ENCODE measurements at places on chromosomes 12 and 14.

- no peak for DNase-seq
Measured at GRCh38 chr12:96247563-96247962, 53.4 kb downstream of the ELK3 start.

DNA sequence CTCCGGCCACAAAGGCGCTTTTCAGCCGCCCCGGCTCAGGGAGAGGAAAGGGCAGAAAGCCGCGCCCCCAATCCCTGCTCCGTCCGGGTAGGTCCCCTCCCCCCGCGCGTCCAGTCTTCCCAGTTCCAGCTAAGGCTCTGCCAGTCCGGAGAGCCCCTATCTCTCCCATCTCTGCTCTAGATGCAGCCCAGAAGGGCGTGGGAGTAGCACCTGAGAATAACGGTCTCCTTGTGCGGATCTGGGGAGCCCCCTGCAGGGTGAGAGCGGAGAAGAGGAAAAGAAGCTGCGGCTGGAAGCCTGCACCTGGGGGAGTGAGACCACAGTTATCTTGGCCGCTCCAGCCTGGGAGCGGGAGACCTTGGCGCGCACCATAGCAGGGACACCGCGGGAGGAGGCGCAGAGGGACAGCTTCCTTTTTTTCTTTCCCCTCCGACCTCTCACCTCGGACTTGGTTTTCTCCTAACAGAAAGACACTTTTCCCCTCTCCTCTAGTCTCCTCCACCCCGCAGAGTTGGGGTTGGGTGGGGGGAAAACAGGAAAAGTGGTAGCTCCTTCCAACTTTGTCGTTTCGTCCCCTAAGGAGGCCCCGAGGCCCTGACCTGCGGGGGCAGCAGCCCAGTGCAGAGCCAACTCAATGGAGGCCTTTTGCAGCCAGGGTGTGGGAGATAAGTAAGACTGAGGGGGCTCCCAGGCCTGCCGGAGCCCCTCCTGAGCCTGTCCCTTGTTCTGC, 2.4 kb downstream of the DHH start:
- peak; percentile 71 for DNase-seq

DNA sequence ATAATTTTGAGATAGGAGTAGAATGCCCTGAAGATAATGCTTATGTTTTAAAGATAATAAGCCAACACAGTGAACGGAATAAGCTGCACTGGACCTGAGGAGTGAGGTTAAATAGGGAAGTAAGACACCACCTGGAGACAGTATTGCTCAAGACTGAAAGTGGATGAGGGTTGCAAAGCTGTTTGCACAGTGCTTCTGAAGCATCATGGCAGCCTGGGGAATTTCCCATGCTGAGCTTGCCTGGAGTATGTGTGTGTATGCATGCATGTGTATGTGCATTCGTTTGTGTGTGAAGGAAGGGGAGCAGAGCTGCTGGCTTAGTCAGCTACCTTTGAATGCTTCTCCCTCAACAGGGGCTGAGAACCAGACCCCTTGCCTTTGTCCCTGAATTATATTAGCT, 35.8 kb downstream of the BHLHE41 start:
- DNase-seq = no peak

DNA sequence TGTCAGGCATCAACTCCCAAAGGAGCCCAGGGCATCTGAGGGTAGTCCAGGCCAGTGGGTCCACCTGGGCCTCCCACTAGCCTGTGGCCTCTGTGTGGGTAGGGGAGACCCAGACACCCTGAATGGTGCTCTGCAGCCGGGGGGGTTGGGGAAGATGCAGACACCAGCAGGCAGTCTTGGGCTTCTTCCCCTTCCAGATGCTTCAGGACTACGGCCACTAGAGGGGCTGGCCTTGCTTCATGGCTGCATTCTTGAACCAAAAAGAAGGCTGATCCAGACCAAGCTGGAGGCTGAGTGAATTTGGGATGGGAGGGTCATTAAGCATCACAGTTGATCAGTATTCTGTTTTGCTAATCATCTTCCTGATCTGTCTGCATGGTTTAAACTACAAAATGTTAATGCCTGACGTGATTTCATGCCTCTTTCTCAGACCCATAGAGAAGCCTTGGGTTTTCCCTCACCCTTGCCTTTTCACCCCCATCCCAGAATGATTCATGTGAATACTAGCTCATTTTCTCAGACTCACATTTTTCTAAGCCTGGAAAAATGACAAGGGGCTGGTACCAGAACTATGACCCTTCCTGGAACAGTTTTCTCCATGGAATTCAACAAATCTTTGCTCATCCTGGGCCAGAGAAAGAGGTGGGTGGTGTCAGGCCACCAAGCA, 134.2 kb downstream of the NTF3 start:
- DNase-seq = no peak

DNA sequence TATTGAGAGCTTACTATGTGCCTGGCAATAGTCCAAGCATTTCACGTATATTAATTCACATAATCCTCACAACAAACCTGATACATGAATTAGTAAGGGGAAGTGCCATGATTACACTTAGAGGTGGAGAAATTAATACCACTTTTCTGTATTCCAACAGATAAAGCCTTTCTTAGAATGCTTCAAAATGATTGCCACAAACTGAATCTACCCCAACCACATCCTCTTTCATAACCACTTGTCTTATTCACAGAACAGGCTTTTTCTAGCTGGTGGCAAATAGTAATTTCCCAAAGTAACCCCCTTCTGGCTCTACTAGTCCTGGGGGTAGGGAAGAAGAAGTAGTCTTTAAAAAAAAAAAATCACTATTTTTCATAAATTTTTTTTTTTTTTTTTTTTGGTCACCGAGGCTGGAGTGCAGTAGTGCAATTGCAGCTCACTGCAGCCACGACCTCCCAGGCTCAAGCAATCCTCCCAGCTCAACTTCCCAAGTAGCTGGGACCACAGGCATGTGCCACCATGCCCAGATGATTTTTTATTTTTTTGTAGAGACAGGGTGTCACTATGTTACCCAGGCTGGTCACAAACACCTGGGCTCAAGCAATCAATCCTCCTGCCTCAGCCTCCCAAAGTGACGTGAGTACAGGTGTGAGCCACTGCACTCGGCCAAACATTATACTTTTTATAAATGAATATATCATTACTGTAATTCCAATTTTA, 59.0 kb upstream of the ARID2 start:
- no peak for DNase-seq

DNA sequence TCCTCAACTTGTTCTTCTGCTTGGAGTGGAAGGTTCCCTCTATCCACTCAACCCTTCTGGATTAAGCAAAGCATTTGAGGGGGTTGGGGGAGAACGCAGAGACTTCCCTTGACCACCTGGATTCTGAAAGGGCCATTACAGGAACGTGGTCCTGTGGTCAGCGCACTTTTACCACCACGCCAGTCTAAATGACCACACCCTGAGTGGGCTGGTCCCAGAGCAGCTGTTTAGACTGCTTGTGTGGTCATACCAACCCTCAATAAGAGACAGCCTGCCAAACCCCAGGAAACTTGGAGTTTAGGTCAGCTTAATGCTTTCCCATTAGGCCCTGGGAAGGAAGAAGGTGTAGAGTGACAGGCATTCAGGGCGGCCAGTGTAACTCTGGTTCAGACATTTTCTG, 165.5 kb upstream of the ATP2B1 start:
- no peak for DNase-seq

- no peak for DNase-seq
Measured at GRCh38 chr12:51900323-51900889, 6.9 kb upstream of the ACVRL1 start.

GRCh38 chr12:50275556-50275955, 7.8 kb downstream of the LIMA1 start:
- DNase-seq = no peak

DNA sequence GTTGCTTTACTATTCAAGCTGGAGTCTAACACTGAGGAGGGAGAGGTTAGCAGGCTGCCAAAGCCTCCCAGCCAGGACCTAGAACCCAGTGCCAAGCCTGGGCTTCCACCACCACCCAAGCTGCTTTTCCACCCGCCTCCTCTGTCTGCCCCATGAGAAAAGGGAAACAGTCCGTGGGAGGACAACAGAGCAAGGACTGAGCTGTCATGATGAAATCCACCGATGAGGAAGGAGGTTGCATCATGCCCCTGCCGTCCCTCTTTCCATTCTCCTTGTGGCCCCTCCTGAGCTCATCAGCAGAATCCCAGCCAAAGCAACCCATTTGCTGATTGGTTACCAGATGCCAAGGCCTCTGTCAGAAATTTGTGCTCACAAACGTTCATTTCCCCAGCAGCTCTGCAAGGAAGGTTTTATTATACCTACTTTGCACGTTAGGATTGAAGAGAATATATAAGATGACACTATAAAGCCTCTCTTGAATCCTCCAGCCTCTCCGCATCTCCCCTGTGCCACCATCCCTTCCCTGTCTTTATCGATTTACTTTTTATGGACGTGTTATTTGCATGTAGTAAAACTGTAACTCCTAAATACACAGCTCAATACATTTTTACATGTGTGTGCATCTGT, 6.3 kb upstream of the SERPINA1 start:
- no peak for DNase-seq

DNA sequence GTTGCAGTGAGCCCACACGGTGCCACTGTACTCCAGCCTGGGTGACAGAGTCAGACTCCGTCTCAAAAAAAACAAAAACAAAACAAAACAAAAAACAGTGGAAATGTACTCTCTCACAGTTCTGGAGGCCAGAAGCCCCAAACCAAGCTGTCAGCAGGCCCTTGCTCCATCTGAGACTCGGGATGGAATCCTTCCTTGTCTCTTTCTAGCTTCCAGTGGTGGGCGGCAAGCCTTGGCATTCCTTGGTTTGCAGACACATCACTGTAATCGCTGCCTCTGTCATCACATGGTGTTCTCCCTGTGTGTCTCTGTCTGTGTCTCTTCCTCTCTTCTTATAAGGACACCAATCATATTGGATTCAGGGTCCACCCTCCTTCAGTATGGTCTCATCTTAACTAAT, 6.4 kb downstream of the TNS2 start:
- DNase-seq = no peak
